ENCODE measurements at places on chromosomes 1 and 21. TPM values are rescaled to one million over a fixed set of nuclear protein-coding genes. Genes with fewer than 3 reads are reported as not detected.

- no peak for DNase-seq
Observed at GRCh38 chr1:220504329-220504728, 23.6 kb upstream of the MARK1 start.

DNA sequence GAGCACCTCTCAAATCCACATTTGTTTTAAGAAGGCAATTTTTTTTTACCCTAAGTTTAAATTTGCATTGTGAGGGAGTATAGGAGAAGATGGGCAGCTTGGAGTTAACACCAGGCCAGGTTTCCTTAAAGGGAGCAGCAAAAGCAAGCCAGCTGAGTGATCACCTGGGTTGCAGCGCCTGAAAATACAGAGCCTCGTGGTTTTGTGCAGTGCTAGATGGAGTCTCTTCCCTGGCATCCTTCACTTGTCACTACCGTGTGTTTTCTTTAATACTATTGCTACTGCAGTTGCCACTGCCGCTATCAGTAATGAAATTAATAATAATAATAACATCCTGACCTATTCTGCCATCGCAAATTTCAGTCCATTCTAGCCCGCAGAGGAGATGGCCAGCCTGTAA is 35.2 kb upstream of the VAV3 start:
- no peak for DNase-seq

The ANGPTL3 gene
- not detected for total RNA-seq

- DNase-seq: no peak
Observed at GRCh38 chr1:208100906-208101305, 143.3 kb downstream of the PLXNA2 start.

The ZNF695 gene
- 0.95 TPM for total RNA-seq

GRCh38 chr1:12059722-12060464 is 3.2 kb upstream of the TNFRSF8 start:
- no peak for DNase-seq

DNA sequence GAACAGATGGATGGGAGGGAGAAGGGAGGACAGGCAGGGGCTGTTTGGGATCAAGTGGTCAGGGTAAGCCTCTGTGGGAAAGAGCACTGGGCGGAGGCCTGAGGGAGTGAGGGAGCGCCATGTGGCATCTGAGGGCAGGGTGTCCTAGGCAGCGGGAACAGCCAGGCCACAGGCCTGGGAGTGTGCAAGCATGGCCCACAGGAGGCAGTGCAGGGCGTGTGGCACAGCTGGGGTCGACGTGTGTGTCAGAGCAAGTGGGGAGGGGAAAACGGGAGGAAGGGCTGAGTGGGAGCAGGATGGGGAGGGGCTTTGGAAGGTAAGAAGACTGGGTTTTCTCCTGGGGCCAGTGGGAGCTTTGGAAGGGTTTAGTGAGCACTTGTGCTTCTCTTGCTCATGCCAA is 143.4 kb downstream of the SYF2 start:
- DNase-seq: no peak

The VAV3 gene
- 10.7 TPM for total RNA-seq

DNA sequence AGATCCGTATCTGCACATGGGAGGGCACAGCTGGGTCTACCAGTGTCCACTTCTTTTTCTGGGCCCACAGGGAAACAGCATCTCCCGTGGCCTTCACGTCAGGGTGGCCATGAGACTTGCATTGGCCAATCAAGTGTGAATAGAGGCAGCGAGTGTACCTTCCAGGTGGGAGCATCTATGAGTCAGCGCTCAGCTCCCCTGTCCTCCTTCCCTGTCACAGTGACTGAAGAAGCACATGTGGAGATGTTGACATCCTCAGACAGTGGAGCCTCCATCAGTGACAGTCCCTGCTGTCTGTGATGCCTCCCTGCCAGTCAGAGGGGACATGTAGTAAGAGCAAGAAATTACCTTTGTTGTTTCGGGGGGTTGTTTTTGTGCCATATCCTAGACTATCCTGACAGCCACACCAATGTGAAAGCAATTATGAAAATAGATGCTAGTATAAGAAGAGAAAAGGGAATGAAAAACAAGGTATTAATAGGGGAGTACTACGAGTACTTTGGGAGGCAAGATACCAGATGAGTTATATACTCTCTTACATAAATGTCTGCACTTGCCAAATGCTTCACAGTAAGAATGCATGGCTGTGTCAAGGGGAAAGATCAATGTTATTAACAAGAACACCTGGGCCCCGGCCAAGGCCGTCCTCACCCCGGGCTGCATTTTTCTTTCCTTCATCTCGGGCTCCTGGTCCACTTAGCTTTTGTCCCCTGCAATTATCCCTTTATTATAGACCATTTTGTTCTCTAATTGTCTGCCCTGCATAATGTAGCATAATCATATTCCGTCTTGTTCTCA is 86.0 kb downstream of the MATN1 start:
- no peak for DNase-seq

DNA sequence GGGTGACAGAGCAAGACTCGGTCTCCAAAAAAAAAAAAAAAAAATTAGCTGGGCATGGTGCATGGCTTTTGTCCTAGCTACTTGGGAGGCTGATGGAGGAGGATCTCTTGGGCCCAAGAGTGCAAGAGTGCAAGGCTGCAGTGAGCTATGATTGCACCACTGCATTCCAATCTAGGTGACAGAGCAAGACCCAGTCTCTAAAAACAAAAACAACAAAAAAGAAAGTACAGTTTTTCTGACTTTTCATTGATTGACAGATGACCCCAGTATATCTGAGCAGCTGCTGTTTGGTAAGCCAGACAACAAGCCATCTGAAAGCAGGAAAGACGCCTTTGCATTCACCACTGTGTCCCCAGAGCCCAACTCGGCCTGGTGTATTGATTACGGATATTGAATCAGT is 10.9 kb upstream of the DPT start:
- no peak for DNase-seq

The TBX19 gene
- 1.3 TPM for total RNA-seq

The FLG2 gene
- not detected for total RNA-seq

DNA sequence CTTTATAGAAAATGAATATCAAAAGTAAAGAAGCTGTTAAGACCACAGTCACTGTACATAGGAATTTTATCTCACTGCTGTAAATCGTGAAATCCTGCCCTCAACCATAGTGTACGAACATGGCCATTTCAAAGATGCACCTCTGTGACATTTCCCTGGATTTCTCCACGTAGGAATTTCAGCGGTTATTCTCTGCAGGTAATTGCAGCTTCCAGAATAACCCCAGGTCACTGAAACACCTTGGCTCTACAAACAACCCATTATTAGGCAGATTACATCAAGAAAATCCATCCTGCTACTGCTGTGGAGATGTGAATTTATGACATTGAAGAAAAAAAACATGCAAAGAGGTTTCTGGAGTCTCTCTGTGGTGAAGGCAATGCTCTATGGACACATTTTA is 196.2 kb upstream of the USP25 start:
- no peak for DNase-seq

GRCh38 chr1:91727763-91728162 is 158.2 kb downstream of the TGFBR3 start:
- DNase-seq: no peak

GRCh38 chr21:45364468-45365185 is 40.3 kb upstream of the COL18A1 start:
- no peak for DNase-seq

- DNase-seq: no peak
Observed at GRCh38 chr1:69088571-69088970, 479.2 kb upstream of the LRRC7 start.

The STYXL2 gene
- 0.25 TPM for total RNA-seq

DNA sequence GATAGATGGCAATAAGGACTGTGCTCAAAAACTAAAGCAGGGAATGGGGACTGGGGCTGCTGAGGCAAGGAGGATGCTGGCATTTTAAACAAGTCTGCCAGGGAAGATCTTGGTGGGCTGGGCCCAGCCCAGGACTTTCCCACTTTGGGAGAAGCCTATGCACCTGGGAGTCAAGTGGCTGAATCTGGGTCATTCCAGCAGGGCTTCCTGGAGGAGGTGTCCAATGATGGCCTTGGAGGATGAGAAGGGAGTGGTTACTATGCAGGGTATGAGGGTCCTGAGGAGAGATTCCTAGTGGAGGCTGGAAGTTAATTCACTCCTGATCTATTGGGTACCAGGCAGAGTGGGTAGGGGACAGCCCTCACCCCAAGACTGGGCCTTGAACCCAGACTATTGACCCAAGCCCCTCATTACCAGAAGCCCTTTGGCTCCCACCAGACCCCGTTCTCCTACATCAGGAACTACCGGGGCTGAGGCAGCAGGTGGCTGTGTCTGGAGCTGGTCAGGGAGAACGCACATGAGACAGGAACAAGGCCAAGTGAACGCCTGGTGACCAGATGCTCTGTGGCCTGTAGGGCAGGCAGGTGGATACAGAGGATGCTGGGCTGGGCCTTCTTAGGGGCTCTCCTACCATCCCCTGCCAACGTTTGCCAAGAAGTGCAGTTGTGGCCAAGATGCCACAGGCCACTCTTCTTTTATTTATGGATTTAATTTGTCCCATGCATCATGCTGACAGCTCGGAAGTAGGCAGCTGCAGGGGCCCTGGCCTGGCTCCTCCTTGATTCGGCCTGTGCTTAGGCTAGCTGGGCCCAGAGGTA is 18.3 kb upstream of the LRP8 start:
- DNase-seq: no peak

DNA sequence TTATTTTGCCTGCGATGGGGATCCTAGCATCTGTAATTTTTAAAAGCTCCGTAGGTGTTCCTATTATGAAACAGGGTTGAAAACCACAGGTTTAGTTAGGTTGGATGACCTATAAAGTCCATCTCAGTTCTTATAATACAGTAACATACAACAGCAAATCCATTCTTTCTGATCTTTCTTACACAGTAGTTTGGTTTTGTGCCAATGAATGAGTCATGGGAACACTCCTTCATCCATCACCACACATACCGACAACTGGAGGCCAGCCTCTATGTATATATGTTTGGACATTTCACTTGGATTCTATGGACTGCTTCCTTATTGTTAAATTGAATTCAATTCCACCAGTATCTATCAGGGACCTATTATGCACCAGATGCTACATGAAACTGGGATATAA is 118.4 kb upstream of the L1TD1 start:
- DNase-seq: no peak

All from omental fat pad (tissue), 4 donors.